ENCODE measurements at places on chromosomes 6 and 20.

- H3K27ac ChIP-seq, result no peak overlapping the region
- no peak for DNase-seq
- H3K36me3 ChIP-seq, result no peaks in the 10 kb centered on the region
- peaks cover 4% of the 10 kb centered on the region for H3K4me1 ChIP-seq
Measured at GRCh38 chr6:85394853-85395538, 54.9 kb upstream of the NT5E start.

DNA sequence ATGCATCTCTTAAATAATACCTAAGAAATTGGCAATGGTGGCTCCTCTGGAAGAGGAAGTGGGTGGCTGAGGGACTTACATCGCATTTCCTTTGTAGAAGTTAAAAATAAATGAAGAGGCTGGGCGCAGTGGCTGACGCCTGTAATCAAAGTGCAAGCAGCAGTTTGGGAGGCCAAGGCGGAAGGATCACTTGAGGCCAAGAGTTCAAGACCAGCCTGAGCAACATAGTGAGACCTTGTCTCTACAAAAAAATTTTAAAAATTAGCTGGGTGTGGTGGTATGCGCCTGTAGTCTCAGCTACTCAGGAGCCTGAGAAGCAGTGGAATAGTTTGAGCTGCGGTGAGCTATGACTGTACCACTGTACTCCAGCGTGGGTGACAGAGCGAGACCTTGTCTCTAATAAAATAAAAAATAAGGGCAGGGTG lies 12.2 kb upstream of the NCOA3 start:
- DNase-seq, result no peak
- peaks cover 6% of the 10 kb centered on the region for H3K36me3 ChIP-seq
- peaks cover 67% of the 10 kb centered on the region for H3K4me1 ChIP-seq
- peak overlapping the region; percentile 97 for H3K27ac ChIP-seq
- H3K27me3 ChIP-seq, result no peaks in the 10 kb centered on the region
- peak overlapping the region; percentile 63 for H3K4me3 ChIP-seq

- peak overlapping the region; percentile 38 for H3K4me3 ChIP-seq
- DNase-seq, result no peak
- peaks cover 77% of the 10 kb centered on the region for H3K27me3 ChIP-seq
- H3K4me1 ChIP-seq, result peaks cover 5% of the 10 kb centered on the region
- peak overlapping the region; percentile 45 for H3K27ac ChIP-seq
Measured at GRCh38 chr6:84773431-84774156, 9.2 kb upstream of the TBX18 start.

DNA sequence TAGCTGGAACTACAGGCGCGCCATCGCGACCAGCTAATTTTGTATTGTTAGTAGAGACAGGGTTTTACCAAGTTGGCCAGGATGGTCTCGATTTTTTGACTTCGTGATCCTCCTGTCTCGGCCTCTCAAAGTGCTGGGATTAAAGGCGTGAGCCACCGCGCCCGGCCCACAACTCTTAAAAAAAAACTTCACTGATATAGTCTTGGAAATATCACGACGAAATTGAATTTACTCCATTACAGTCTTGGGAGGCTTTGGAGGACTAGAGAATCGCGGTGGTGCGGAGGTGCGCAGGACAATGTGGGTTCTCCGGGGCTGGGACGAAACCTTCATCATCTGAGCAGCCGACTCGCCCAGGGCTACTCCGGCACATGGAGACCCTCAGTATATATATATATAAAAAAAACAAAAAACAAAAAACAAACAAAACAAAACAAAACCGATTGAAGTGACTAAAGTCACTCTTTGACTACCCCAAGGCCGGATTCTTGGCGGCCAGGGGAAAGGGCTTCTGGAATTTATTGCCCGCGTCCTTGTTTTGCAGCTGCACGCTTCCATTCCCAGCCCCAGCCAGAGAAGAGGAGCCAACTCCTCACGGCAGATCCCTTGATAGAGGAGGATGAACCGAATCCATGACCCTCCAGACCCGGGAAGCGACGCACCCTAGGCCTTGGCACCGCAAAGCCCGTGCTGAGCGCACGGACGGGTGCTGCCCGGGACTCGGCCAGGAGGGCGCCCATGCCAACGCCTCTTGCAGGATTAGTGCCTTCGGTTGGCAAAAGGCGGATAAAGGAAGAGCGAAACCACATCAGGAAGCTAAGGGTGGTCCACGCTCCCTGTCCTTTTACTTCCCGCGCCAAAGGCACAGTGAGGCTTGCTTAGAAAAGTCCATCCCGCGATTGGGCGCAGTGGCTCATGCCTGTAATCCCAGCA lies 1.7 kb upstream of the GCM2 start:
- H3K27ac ChIP-seq, result no peak overlapping the region
- peaks cover 1% of the 10 kb centered on the region for H3K36me3 ChIP-seq
- no peak overlapping the region for H3K4me3 ChIP-seq
- no peak for DNase-seq
- H3K27me3 ChIP-seq, result peaks cover 88% of the 10 kb centered on the region

- peaks cover 11% of the 10 kb centered on the region for H3K4me1 ChIP-seq
- DNase-seq, result no peak
- H3K36me3 ChIP-seq, result peaks cover 5% of the 10 kb centered on the region
- H3K4me3 ChIP-seq, result no peak overlapping the region
- no peaks in the 10 kb centered on the region for H3K27me3 ChIP-seq
Measured at GRCh38 chr6:72826744-72827438, 205.0 kb downstream of the KCNQ5 start.

DNA sequence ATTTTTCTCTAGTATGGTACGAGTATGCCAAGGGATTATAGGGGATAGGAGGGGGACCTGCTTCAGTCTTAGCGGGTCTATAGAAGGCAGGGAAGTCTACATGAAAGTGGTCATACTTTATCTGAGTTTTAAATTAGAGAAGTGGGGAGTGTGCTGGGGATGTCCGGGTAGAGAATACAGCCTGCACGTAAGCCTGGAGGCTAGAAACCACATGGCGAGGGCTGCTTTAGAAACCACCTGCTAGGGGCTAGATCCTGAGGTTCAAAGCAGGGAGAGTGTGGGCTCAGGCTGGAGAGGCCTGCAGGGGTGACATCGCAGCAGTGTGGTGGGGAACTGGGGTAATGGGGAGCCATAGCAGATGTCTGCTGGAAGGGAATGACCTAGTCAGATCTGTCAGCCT lies 85.2 kb downstream of the VEGFA start:
- no peaks in the 10 kb centered on the region for H3K27me3 ChIP-seq
- no peaks in the 10 kb centered on the region for H3K4me1 ChIP-seq
- H3K36me3 ChIP-seq, result no peaks in the 10 kb centered on the region
- no peak overlapping the region for H3K4me3 ChIP-seq

DNA sequence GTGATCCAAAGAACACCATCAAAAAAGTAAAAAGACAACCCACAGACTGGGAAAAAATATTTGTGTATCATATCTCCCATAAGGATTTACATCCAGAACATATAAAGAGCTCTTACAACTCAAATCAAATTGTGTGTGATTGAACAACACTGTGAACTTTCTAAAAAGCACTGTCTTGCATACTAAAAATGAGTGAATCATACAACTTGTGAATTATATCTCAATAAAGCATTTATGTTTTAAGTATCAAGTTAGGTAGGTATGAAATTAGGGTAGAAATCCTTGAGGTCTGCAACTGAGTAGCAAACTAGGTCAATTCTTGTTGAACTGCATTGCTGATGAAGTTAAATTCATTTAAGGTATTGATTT lies 14.1 kb downstream of the SAMHD1 start:
- peaks cover 38% of the 10 kb centered on the region for H3K4me1 ChIP-seq
- no peak for DNase-seq
- H3K36me3 ChIP-seq, result peaks cover 52% of the 10 kb centered on the region
- no peak overlapping the region for H3K4me3 ChIP-seq

All from T-helper 2 cell treated with Interferon-gamma antibody and Interleukin-4, amounts not matched to agents 5 μg/mL and 100 μg/mL, for 36 hours (primary cell).